Stimulated activated CD4-positive, alpha-beta T cell treated with anti-CD3 and anti-CD28 coated beads, Interleukin-15, amount 100 ng/mL, for 1 hour (primary cell): ENCODE measurements at places on chromosomes 1 and 21.
A peak's percentile ranks its signal among the peaks of the same experiment; 100 is the strongest.

GRCh38 chr1:187877220-187877619 is 1048.5 kb downstream of the PLA2G4A start:
- no peak for DNase-seq

- no peak for DNase-seq
Observed at GRCh38 chr21:42051788-42052187, 19.3 kb upstream of the UMODL1 start.

DNA sequence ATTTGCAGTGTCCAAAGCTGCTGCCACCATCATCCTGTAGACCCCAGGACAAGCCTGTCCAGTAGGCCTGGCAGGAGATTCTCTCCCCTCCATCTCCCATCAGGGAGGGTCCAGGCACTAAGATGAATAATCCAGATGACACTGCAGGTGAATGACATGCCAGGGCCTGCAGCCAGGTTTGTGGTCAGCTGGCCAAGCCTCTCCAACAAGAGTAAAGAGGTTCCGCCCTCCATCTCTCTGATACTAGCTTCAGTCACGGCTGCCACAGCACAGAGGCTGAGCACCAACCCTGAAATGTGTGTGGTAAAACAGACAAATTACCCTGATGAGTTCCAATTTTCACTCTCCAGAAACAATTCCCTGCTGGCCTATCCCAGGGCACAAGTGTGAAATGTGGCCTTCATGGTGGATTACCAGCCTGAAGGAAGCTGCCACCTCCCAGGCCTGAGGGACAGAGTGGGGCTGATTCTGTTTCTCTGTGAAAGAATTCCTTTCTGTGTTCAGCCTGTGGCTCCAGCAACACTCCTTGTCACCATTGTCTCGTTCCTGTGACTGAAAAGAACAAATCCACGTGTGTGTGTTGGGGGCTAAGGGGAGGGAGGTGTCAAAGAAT is 19.9 kb upstream of the LHX4 start:
- DNase-seq: no peak

GRCh38 chr1:161061419-161061818 is 8.3 kb downstream of the ARHGAP30 start:
- DNase-seq: no peak

GRCh38 chr1:166233750-166234366 is 67.1 kb upstream of the FAM78B start:
- DNase-seq: no peak

DNA sequence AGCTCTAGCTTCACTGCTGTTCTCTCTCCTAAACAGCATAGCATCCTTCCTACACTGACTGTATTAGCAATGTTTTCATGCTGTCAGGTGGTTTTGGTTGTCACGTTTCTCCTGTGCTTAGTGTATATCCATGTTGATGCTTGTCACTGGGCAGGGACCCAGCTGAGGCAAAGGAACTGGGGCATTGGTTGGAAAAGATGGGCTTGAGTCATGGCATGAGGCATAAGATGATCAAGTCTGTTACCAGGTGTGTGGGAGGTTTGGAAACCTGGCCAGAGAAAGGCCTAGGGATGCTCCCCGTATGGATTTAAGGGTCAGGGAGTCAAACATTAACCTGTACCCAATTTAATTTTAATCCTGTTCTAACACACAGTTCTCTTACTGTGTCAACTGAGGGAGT is 69.6 kb downstream of the OSBPL9 start:
- DNase-seq: no peak

- no peak for DNase-seq
Observed at GRCh38 chr1:86971778-86972177, 57.3 kb downstream of the HS2ST1 start.

- DNase-seq: no peak
Observed at GRCh38 chr1:106523497-106523896, 533.0 kb upstream of the PRMT6 start.

- DNase-seq: no peak
Observed at GRCh38 chr1:118151312-118151937, 33.6 kb downstream of the SPAG17 start.

DNA sequence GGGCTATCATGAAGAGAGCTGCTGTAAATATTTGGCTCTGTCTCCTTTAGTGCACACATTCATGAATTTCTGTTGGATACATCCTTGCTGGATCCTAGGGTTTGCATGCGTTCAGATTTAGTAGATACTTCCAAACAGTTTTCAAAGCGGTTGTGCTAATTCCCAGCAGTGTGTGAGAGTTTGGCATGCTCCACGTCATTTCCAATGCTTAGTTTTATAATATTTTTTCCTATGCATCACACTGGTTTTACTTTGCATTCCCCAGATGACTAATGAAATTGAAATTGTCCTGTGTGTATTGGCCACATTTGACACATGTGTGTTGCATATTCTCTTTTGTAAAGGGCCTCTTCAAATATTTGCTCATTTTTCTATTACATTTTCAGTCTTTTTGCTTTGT is 18.5 kb upstream of the AADACL3 start:
- DNase-seq: no peak

- DNase-seq: no peak
Observed at GRCh38 chr1:217393896-217394295, 237.0 kb downstream of the GPATCH2 start.

DNA sequence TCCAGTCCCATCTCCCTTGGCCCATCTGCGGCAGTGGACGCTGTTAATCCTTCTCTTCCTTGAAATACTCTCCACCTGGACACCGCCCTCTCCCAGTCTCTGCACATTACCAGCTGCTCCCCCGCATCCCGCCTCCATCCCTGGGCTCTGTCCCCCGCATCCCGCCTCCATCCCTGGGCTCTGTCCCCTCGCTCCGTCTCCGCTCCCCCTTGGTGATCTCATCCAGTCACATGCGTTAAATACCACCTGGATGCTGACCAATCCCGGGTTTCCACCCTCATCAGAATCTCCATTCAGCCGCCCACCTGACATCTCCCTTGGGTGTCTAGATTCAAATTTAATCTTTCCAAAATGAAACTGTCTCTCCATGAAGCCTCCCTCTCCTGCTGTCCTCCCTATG is 106.1 kb downstream of the PRDM2 start:
- no peak for DNase-seq

DNA sequence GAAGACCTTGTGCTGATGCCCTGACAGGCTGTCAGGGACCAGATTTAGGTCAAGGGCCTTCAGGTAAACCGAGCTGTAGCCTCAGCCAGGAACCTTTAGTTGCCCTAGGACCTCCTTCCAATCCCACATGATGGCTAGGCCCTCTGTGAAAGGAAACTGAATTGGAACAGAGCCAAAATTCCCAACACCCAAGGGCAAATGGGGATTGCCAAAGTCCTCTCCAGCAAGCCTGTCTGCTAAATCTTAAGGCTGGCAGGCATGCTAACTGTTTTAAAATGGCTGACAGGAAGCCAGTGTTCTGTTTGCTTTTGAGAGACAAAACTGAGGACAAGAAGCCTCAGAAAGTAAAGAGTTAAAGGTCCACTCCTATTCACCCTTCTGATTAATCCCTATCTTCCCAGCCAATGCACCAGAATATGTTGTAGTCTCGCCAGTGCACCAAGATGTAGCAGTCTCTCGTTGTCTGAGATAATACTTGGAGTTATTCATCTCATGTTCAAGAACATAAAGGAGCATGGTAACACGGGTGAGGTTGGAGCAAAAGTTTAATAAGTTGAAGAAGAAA is 35.1 kb downstream of the MSTO1 start:
- no peak for DNase-seq

- no peak for DNase-seq
Observed at GRCh38 chr1:56774067-56774609, 45.1 kb downstream of the FYB2 start.

DNA sequence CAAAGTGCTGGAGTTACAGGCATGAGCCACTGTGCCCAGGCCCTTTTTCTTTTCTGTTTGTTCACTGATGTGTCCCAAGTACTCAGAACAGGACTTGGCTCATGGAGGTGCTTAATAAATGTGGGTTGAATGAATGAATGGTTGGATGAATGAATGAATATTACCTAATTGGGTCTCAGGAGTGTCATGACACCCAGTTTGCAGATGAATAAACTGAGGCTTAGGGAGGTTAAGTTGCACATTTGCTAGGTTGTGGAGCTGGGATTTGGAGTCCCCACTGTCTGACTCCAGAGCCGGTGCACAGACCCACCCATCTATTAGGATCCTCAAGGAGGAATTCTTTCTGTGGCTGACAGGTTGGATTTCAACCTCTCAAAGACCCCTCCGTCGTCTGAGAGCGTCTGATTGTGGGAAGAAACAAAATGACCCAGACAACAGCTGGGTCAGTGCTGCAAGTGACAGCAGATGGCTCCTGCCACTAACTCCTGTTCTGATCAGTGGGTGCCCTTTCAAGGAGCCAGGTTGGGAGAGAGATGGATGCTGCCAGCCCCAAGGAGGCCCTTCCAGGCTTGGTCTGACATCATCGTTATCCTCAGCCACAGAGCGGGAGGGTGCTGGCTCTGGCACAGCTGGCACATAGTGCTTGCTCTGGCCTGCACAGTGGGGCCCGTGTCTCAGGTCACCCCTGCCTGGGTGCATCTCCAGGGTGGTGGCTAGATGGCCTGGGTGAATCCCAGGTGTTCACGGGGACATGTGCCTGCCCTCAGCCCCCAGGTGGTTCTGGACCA is 24.2 kb downstream of the ARHGEF10L start:
- no peak for DNase-seq

DNA sequence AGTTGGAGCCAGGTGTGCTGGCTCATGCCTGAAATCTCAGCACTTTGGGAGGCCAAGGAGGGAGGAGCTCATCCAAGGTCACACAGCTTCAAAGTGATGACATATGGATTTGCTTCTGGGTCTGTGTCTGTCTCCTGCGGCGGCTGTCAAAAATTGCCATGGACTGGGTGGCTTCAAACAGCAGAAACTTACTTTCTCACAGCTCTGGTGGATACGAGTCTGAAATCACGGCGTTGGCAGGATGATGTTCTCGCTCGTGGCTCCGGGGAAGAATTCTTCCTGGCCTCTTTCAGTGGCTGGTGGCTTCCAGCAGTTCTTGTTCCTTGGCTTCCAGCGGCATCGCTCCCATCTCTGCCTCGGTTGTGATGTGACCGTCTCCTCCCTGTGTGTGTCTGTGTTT is 314.8 kb upstream of the C1orf174 start:
- no peak for DNase-seq

- no peak for DNase-seq
Observed at GRCh38 chr1:6603915-6604558, 1.4 kb upstream of the KLHL21 start.

GRCh38 chr1:51518586-51519047 is 449 bp downstream of the EPS15 start:
- peak; percentile 2 for DNase-seq

GRCh38 chr1:170252851-170253579 is 107.3 kb downstream of the NTMT2 start:
- DNase-seq: no peak

DNA sequence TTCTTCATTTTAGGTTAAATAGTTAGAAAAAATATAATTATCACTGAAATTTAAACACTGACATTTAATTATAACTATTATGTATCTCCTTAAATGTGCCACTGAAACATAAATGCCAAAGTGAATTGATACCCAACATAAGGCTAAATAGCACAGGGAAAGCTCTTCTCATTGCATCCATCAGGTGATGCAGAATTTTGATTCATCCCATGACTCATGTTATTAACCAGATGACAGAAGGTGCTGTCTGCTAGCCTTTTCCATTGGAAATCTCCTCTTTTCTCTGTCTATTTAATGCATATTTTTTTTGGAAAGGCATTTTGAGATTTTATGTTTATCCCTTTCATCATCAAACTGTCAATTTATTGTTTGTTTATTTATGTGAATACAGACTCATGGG is 136.8 kb downstream of the KCNK2 start:
- no peak for DNase-seq

DNA sequence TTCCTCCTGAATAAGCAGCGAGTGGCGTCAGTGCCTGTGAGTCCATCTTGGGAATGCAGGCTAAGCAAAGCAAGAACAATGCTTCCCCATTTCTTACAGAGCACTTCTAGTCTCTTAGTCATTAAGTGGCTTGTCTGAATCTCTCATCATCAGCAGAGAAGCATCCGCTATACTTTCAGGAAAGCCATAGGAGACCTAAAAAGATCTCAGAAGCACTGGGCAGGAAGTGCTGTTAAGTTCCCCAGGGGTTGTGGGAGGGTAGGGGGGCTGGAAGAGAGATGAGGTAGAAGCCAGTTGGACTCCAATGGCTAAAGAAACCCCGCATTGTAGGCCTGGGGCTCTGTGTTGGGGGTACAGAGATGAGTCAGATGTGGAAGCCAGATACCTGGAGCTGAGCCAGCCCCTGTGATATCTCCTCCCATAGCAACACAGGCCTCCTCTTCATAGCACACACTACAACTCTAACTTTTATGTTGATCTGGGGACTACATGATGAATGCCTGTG is 44.9 kb downstream of the SYT6 start:
- DNase-seq: no peak

DNA sequence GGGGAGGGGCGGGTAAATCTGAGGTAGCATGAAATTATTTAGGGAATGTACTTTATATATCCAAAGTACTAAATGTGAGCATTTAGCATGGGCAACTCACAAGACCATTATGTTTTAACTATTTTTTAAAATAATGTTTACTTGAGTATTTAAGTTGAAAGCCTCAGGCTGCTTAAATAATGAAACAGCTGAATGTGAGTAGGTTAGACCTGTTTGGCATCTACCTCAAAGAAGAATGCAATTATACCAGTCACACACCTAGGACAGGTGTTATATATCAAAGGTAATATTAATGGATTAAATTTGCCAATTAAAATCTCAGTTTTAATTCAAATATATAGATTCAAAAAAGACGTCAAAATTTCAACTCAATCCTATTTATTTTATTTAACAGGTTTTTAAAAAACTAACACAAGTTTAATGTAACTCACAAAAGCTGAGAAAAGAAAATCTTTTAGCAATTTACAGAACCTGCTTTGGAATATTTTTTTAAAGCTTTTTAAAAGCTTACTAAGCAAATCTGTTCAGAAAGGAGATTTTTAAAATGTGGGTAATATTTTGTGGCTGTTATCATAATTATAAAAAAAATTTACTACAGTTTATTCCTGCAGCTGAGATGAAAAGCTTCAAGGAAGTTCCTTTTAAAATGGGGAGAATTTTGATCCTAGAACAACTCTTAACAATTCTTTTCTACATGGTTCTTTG is 104.6 kb upstream of the LBR start:
- DNase-seq: no peak

- DNase-seq: no peak
Observed at GRCh38 chr1:224767676-224768075, 151.6 kb downstream of the CNIH3 start.

- no peak for DNase-seq
Observed at GRCh38 chr1:198686069-198686728, 47.4 kb downstream of the PTPRC start.

DNA sequence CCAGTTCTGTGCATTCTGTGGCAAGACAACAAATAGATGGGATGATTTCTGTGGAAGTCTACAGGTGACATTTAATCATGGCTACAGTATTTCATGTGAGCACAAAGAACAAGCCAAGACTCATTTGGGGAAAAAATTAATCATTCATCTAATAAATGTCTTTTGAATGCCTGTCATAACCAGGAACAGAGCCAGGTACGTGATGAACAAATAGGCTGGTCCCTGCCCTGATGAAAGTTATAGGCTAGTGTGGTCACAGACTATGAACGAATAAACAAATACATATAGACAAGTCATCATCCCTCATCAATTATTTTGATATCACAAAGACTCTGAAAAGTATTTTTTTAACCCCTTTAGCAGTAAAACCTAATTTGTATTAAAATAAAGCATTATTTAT is 226.4 kb upstream of the RRP15 start:
- no peak for DNase-seq
